ENCODE measurements at places on chromosomes 3 and 15. TPM values are rescaled to one million over a fixed set of nuclear protein-coding genes. Genes with fewer than 3 reads are reported as not detected.

Gene PLSCR4
- total RNA-seq = 20.6 TPM

Gene GOLGA8R
- 0.08 TPM for total RNA-seq

Gene CPNE9
- total RNA-seq = not detected

Gene SPESP1
- total RNA-seq = 4.4 TPM

Gene DNAJA4
- total RNA-seq = 0.88 TPM

Gene AQP9
- total RNA-seq = not detected

Gene OSTN
- total RNA-seq = not detected

Gene GPR156
- total RNA-seq = 0.78 TPM

Gene CLEC3B
- total RNA-seq = 0.52 TPM

Gene P2RY12
- total RNA-seq = not detected

Gene NOP10
- 275 TPM for total RNA-seq

Gene COL8A1
- total RNA-seq = 40.2 TPM

Gene GOLGA6L4
- 0.56 TPM for total RNA-seq

Gene ATR
- total RNA-seq = 12.2 TPM

Gene FAM174B
- 0.16 TPM for total RNA-seq

Gene NR1I2
- total RNA-seq = not detected

Gene HOMER2
- total RNA-seq = 0.56 TPM

Gene IL17RD
- total RNA-seq = 2.3 TPM

Gene GPR149
- total RNA-seq = not detected

Gene FEZF2
- total RNA-seq = not detected

Gene TEX55
- not detected for total RNA-seq

Gene C15orf39
- 13.2 TPM for total RNA-seq

Gene CHRD
- total RNA-seq = 0.52 TPM

Gene RTP4
- total RNA-seq = not detected

Gene KLF13
- 42.1 TPM for total RNA-seq

Gene GPR27
- total RNA-seq = not detected

Gene MRAS
- 25.1 TPM for total RNA-seq

Gene RBP2
- total RNA-seq = not detected

Gene HACD2
- 15.5 TPM for total RNA-seq

Gene NANOGP8
- not detected for total RNA-seq

Gene SCAANT1
- total RNA-seq = not detected

Gene NMNAT3
- total RNA-seq = 0.32 TPM

Gene TUSC7
- not detected for total RNA-seq

Gene WDR76
- 15.8 TPM for total RNA-seq

Gene FAM240A
- total RNA-seq = not detected

Gene WNT7A
- total RNA-seq = not detected

Gene ADAMTSL3
- 1.3 TPM for total RNA-seq

Gene CLDN16
- total RNA-seq = not detected

Gene C3orf20
- not detected for total RNA-seq

Gene ACTC1
- total RNA-seq = 0.52 TPM

Gene C3orf85
- total RNA-seq = not detected

Gene AMIGO3
- total RNA-seq = 0.24 TPM

Measured in epithelial cell of alveolus of lung (primary cell).